Left hindlimb (tissue), 1 donor: ENCODE measurements at places on chromosomes 1 and 21.

GRCh38 chr1:47529520-47530098, 91.8 kb downstream of the FOXD2 start:
- DNase-seq = no peak

GRCh38 chr1:245986404-245987218, 520.5 kb downstream of the SMYD3 start:
- no peak for DNase-seq

DNA sequence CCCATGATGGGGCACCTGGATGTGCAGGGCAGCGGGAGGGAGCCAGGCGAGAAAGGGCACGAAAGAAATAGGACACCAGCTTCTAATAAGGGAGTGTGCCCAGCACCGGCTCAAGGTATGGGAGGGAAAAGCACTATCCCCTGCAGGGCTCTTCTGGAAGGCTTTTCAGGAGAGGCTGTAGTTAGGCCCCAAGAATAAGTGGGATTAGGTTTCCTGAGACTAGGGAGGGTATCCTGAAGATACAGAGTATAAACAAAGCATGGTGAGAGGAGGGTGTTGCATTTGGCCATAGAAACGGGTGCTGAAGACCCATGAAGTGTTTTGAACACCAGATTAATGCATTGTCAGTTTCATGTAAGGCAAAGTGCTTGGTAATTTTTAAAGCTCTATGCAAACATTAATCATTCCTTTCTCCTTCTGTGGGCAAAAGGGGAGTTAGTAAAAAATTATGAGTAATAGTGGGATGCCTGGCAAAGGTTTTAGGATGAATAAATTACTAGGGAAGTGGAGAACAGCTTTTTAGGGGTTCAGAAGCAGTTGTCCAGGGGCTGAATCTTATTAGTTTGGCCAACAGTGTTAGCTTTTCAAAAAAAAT, 74.0 kb downstream of the SYT6 start:
- DNase-seq = no peak

GRCh38 chr1:94936861-94937620, 10.1 kb upstream of the CNN3 start:
- DNase-seq = no peak

DNA sequence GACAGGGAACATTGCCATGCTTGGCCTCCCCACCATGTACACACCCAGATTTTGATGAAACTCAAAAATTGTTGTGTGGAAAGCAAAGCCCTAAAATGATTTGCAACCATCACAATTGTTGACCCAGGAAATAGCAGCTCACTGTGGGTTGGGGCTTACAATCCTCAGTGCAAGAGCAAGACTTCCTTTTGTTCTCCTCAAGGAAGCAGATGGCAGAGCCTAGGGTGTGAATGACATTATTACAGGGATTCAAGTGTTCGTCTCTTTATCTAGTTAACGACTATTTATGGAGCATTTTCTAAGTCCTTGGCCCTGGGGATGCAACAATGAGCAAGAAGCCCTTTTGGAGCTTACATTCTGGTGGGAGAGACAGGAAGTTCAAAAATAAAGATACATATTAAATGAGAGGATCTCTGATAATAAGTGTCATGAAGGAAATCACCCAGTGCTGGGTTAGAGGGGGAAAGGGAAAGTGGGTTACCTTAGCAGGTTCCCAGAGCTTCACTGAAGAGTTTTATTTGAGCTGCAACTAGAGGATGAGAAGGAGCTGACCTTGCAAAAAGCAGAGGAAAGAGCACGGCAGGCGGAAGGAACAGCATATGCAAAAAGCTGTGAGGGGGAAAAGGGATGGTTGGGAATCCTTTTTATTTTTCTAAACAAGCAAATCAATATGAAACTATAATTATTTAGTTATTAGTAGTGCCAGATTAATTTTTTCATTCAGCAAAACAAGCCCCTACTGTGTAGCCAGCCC, 38.5 kb upstream of the ID3 start:
- no peak for DNase-seq

DNA sequence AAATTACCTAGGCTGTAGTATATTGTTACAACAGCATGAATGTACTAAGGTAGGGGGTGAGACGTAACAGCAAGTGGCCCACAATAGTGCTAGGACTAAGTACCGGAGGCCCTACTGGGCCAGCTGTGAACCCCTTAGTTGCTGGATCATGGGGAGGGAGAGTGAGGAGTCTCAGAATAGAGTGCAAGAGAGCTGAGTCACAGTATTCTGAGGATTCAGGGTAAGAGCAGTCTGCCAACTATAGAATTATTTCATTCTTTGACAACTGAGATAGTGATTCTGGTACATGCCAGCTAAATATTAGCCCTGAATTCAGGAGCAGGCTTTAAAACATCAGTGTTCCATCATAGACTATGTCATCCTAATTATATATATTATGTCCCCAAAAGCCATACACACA, 218.7 kb downstream of the TM2D1 start:
- no peak for DNase-seq

- DNase-seq = no peak
Observed at GRCh38 chr1:12480748-12481362, 137.2 kb downstream of the DHRS3 start.

DNA sequence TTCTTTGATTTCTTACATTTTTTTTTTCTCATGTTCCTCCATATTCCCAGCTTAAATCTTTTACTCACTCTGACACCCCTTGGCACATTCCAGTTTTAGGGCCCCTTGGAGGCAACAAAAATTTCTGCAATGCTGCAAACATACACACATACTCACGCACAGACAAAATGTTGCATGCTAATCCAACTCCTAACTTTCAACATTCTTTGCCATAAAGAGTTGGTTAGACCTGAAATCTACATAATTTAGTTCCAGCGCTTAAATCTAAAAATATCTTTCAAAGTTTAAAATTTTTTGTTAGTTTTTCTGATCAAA, 103.9 kb downstream of the PTPN14 start:
- DNase-seq = no peak

DNA sequence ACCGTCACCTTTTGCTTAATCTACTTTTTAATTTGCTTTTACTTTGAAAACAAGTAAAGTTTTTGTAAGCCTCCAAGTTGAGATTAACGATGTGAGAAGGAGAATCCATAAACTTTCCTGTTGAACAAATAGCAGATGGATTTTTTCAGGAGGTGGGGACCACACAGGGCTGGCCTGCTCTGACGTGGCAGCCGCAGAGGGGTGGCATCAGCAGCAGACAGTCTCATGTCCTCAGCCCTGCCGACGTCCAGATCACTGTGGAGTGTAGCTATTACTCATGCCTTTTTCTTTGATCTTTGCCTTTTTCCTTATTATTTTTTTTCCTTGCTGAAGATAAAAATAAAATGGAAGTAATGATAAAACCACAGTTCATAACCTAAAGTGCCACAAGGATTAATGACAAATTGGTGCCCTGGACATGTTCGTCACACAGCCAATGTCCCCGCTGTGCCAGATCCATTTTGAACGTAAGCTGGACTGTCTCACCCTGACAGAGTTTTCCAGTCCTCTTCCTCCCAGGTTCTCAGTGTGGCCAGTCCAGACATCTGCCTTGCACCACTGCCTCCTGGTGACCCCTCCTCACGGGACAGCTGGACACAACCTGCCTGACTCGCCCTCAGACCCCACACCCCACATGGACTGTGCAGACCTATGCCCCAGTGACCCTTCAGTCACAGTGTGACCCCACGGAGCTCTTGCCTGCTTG, 15.4 kb upstream of the ZBTB21 start:
- no peak for DNase-seq

DNA sequence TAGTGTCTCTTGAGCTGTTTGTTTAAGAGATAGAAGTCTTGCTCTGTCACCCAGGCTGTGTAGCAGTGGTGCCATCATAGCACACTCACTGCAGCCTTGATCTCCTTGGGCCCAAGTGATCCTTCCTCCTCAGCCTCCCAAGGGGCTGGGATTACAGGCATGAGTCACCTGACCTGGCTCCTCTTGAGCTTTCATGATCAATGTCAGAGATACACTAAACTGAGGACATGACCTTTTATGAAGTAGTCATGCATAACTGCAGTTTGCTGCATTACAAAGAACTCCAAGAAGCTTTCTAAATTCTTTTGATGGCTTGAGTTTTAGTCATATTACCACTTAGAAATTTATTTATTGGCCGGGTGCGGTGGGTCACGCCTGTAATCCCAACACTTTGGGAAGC, 77.7 kb downstream of the CC2D1B start:
- DNase-seq = no peak

GRCh38 chr1:44717156-44717555, 13.8 kb downstream of the RNU5D-1 start:
- DNase-seq = no peak

GRCh38 chr1:205933671-205934618, 9.3 kb downstream of the SLC26A9 start:
- DNase-seq = no peak

GRCh38 chr21:33266789-33267135, 595 bp downstream of the IL10RB start:
- DNase-seq = no peak

DNA sequence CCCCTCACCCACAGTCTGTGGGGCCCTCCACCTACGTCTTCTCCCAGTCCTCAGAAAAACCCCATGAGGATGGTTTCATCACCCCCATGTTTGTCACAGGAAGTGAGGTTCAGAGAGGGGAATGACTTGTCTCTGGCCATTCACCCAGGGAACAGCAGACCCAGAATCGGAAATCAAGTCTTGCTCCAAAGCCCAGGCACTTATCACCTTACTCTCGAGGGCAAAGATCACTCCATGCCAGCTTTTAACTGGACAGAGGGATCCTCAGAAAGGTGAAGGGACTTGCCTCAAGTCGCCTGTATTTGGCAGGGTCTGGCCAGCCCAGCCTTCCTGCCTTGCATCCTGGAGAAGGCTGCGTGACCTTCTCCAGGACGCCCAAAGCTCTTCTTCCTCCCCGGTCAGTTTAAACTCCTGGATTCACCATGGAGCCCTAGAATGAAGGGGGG, 57.9 kb upstream of the SSBP3 start:
- no peak for DNase-seq

DNA sequence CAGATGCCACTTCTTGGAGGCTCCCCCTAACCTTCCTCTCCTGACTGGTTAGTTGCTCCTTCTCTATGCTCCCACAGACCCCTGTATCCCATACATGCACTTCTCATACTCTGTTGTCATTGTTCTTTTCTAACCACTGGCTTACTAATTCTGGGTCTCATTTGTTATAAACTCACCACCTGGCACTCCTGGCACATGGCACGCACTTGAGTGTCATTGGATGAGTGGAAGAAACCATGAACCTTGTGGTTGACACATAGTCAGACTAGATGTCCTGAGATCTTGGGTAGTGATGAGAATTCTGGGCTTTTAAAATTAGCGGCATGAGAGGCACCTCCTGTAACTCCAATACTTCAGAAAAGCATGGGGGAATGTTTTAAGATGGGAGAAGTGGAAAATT, 49.3 kb downstream of the TRIM62 start:
- no peak for DNase-seq

- peak; percentile 55 for DNase-seq
Observed at GRCh38 chr1:172002725-172003345, 161.5 kb downstream of the DNM3 start.

- no peak for DNase-seq
Observed at GRCh38 chr1:65308781-65309303, 501 bp upstream of the DNAJC6 start.

GRCh38 chr1:51697166-51697565, 80.3 kb downstream of the OSBPL9 start:
- no peak for DNase-seq

DNA sequence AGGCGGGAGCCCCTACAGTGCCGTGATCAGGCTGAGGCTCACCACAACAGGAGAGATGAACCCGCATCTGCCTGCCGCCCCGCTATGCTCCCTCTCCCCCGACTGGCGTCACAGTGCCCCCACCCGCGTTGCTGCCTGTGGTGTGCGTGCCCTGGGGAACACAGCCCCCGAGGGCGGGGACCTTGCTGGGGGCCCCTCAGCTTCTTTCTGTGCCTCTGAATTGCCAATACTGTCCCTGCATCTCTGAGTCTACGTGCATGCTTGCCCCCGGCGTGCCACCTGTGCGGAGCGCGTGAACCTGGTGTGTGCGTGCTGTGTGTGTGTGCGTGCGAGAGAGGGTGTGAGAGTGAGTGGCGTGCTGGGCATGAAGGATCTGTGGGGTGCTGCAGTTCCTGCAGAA, 10.3 kb downstream of the PARS2 start:
- no peak for DNase-seq

GRCh38 chr1:220157738-220158137, 63.8 kb downstream of the IARS2 start:
- DNase-seq = no peak

DNA sequence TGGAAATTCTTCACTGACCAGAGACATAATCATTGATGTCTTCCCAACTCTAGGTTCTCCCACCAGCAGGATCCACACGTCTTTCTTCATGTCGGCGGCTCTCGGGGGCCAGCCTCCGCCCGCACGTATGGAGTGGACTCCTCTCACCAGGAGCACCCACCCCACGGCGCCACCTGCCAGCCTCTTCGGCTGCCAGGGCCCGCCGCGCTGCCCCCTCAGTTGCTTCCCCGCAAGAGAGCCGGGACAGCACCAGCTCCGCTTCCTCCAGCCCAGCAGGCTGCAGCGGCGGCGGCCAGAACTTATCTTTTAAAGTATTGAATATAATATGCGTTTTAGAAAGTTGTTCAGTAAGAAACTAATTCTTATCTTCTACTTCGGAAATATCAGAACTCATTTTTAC, 273.5 kb downstream of the LIPI start:
- no peak for DNase-seq

- no peak for DNase-seq
Observed at GRCh38 chr1:2951856-2952255, 69.4 kb upstream of the ACTRT2 start.

DNA sequence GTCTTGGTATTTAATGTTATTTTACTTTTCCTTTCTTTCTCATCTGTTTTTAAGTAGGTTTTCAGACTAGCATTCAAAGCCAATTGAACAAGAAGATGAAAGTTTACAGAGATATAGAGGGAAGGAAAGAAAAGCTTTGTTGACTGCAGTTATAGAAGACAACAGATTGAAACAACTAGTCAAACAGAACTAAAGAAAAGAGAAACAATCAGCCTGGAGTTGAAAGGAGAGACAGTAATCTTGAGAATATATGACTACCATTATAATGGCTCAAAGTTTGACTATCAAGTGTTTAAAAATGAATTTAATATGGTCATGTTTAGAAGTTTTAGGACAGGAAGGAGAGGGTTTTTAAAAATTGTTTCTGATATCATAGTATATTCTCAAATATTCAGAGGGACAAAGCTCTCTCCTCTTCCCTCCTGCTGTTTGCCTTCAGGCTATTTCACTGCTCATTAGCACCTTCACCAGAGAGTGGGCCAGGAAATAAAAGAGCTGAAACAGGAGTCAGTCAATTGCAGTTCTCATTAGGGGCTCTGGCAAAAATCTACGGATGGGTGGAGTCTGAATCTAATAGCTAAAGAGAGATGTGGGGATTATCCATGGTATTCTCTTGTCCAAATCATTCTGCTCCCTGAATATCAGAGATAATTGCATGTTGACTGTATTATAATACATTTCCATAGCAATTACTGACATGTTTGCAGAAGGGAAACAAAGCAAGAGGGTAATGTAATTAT, 577.8 kb downstream of the BRINP3 start:
- no peak for DNase-seq
